COR-L47 (cell line): ENCODE measurements at places on chromosomes 3 and 15.

- no peak for DNase-seq
Measured at GRCh38 chr3:160016972-160017371, 28.3 kb downstream of the IL12A start.

GRCh38 chr3:84683493-84683892, 275.3 kb upstream of the CADM2 start:
- DNase-seq, result no peak

GRCh38 chr15:36992454-36992853, 107.9 kb downstream of the MEIS2 start:
- no peak for DNase-seq

DNA sequence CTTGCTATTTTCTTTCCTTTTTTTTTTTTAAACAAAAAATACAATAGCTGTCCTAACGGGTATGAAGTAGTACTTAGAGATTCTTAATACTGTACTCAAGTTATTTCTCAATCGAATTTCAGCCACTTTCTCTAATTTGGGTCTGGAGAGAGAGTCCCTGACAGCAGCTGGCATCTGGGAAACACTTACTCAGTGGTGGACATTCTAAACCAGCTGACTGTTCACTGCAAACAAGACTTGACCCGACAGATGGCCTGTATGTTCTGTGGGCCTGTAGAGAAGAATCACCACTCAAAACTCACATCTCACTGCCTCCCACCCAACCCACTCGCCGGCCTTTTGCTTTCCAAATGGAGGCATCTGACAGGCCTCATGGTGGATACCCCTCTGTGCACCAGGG, 199.6 kb downstream of the ATP10A start:
- DNase-seq, result no peak

DNA sequence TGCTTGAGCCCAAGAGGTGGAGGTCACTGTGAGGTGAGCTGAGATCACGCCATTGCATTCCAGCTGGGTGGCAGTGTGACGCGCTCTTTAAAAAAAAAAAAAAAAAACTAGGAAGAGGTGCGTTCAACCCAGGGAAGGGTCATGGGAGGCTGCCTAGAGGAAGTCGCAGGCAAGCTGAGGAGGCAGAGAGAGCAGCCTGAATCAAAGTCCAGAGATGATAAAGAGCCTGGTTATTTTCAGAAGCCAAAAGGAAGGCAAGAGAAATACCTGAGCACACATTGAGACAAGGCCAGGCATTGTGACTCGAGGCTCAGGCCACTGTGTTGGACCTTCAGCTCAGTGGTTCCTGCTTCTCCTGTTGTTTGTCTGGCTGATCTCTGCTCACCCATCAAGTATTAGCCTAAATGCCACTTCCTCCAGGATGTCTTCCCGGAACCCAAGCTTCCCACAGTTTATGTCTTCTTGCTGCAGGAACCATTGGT, 16.1 kb upstream of the GCNT3 start:
- no peak for DNase-seq
